ENCODE measurements at places on chromosomes 7 and 10.

DNA sequence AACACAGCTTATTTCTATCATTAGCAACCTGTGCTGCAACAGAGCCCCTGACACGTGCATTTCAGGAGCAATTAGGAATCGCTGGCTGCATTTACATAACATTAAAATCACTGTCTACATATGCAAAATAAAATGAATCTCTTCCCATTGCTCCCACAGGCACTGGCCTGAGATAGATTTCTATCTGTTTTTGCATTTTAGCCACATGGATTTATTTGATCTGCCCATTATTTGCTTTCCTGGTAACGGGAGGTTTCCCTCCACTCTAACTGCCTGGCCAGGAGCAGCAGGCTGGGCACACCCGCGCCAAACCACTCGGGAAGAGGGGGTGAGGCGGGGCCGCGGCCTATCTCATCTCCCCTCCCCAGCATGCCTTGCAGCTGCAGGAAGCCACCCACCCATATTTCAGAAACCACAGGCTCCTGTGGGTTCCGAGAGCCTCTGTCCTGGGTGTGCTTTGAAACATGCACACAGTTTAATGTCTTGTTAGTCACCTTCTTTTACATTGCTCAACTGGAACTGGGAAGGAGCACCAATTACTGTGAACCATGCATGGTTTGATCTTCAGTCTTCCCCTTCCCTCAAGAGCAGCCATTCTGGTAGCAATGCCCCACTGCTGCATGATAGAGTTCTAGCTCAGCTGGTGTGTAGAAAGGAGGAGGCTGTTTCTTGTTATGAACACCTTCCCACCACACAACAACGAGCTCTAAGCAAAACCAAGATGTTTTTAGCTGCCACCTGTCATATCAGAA lies 37.7 kb upstream of the IKZF1 start:
- DNase-seq = no peak

DNA sequence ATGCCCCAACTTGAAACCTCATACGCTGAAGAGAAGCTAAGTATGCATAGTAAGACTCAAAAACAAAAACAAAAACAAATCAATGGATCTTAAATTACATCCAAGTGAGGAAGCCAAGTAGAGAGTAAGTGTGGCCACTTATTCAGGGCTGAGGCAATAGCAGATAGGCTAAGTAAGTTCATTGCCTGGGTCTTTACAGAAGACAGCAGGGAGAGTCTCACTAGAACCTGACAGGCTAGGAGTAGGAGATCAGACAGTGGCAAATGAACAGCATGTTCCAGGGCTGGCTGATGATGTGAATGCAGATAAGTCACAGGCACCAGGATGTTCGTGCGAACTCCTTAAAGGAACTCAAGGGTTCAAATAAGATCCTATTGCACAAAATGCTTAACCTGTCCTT lies 568.6 kb downstream of the KCNMA1 start:
- no peak for DNase-seq

GRCh38 chr10:15487376-15487775 lies 116.3 kb upstream of the FAM171A1 start:
- DNase-seq = no peak

DNA sequence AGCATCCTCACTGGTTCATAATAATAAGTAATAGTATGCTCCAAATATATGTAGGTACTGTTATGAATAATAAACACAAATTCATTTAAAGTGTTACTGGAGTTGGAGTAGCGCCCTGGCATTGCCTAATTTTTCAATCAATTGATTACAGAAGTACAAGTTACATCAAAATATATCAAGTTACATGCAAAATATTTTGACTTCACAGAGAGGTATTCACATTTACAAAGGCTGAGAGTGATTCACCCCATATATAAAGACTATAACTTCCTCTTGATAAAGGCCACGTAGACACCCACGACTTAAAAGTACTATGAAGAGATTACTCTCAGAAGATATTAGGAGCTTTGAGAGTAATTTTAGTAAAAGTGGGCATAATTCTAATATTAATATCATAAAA lies 13.6 kb upstream of the COL17A1 start:
- DNase-seq = no peak

- DNase-seq = no peak
Observed at GRCh38 chr10:132320654-132321469, 11.1 kb upstream of the LRRC27 start.

GRCh38 chr10:84196083-84196482 lies 1.7 kb downstream of the CDHR1 start:
- no peak for DNase-seq

DNA sequence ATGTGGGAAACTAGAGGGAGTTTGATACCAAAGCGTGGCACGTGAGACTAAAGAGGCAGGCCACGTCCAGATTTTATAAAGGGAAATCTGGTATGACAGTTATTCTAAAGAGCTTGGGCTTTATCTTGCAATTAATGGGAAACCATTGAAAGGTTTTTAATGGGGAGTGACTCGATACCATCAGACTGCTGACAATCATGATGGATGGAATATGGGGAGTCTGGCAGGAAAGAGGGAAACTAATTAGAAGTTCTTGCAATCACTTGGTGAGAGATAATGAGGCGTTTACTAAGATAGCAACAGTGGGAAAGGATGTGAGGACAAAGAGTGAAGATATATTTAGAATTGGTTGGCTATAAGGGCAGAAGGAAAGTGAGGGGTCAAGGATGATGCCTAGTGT lies 94.0 kb downstream of the MBL2 start:
- DNase-seq = no peak

- DNase-seq = no peak
Observed at GRCh38 chr7:100547872-100548271, 8.9 kb downstream of the AGFG2 start.

DNA sequence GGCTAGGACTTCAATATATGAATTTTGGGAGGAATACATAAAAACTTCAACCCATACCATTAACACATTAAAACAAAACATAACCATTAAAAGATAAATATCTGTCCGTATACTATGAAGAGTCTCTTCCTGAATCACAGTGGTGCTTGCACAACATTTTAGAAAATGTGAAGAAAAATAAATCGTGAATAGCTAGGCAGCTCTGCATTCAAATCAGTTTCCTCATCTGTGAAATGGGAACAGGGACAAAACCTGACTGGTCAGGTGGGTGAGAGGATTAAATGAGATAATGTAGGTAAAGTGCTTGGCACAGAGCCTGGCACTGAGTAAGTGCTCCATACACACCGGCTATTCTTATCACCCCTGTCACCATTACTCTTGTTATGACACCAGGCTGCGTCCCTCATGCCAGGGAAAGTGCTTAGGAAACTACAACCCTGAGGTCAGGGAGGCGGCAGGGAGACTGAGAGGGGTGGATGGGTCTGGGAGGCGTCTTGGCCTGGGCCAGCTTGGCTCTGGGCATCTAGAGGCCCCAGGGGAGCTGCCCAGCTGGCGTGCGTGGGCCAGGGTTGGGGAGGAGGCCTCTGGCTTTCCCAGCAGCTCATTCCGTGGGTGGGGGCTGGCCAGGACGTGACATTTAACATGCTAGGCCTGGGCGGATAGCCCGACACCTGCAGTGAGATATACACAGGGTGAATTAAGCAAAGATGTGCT lies 78.3 kb downstream of the SH3PXD2A start:
- no peak for DNase-seq

- DNase-seq = no peak
Observed at GRCh38 chr10:124683814-124684213, 60.4 kb downstream of the FAM53B start.

DNA sequence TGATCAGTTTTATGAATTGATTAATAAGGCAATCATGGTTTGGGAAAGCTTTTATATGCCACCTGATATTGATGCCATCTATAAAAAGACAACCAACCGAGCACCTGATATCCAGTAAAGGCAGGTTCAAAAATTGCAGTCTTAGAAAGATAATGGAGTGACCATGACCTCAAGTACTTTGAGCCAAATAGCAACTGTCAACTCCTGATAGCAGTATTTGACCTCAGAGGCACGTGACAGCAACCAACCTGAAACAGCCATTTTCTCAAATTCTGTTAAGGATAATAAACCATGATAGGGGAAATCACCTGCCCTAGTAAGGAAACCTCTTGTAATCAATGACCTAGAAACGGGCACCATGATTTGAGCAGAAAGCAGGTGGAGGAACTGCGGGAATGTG lies 77.1 kb upstream of the NFE2L3 start:
- DNase-seq = no peak

DNA sequence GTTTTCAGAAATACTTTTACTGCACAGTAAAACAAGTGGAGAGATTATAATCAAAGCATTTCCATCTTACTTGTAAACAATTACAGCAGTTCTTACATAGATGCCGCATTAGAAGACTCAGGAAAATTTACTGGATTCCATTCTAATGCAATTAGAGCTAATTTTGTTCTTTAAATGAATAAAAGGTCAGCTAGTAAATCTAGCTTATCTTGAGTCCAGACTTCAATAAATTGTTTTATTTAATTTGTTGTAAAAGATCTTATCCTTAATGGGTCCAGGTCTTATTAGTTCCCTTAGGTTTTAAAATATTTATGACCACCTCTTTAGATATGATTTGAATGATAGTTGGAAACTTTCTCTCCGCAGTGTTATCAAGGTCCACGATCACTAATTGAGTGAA lies 70.2 kb upstream of the GATA3 start:
- no peak for DNase-seq

GRCh38 chr7:18405726-18406125 lies 89.8 kb upstream of the HDAC9 start:
- no peak for DNase-seq

DNA sequence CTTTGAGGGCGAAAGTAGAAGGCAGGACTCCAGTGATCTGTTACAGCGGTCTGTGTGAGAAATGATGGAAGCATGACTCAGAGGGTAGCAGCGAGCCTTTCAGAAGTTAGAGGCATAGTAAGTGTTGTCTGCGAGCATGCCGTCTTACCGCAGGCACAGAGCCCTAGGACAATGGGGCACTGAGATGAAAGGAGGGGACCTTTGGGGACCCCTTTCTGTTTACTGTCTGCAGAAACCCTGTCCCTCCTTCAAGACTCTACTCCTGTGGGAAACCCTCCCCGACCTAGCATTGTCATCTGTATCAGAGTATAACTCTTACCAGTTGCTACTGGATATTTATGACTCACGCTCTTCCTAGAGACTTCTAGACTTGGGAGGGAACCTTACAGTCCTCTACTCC lies 87.2 kb upstream of the AGK start:
- DNase-seq = no peak

DNA sequence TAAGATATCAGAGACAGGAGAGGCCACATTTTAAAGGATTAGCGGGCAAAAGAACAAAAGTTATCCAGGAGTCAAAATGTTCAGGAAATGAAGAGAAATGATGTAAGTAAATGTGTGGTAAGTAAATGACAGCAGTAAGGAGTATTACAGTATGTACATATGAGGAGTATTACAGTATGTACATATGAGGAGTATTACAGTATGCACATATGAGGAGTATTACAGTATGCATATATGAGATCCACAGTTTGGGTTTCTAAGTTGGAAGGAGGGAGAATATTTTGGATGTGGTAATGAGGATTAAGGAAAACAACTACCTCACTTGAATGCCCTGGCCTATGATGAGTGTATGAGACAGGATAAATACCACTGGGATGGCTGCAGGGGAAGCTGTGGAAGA lies 192.4 kb upstream of the DGKB start:
- no peak for DNase-seq

DNA sequence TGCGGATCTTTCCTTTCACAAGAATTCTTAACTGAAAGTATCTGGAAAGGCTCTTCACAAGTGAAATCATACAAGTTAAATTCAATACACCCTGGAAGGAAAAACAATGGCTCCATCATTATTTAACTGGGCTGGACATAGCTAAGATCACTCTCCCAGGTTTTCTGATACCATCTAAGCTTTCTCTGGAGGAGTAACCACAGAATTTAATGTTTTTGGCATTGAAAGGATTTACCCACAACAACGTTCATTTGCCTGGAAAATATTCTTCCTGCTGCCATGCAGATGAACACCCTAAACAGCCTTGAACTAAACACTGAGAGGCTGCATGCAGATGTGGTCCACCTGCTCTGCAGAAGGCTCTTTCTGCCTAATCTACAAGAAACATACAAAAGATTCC lies 4.3 kb downstream of the NEBL start:
- no peak for DNase-seq

DNA sequence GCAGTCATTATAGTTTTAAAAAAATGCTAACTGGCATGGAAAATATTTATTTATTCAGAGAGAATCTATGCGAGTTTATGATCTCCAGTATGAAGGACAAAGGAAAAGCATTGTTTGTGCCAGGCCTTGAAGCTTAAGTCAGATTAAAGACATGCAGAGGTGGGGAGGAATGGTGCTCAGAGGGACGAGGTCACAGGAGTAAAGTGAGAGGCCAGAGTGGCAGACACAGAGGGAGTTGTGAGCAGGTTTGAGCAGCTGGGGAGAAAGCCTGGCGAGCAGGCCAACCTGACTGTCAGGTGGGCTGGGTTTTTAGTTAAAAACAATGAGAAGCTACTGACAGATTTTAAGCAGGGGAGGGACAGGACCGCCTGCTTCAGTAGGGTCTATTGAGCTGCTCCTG lies 6.8 kb upstream of the CCNY start:
- no peak for DNase-seq

Measured in hypothalamus (tissue), 51 donors.